GM12891 (cell line): ENCODE measurements at places on chromosomes 16 and 17.

- peak; percentile 94 for DNase-seq
These were observed 1.8 kb downstream of the HSD17B1 start for GRCh38 chr17:42554250-42555121.

DNA sequence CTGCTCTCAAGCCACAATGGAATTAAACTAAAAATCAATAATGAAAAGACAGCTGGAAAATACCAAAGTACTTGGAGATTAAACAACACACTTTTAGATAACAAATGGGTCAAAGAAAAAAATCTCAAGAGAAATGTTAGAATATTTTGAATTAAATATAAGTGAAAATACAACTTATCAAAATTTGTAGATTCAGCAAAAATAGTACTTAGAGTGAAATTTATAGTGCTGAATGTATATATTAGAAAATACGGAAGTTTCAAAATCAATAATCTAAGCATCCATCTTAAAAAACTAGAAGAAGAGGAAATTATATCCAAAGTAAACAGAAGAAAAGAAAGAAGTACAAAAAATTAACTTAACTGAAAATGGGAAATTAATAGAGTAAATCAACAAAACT is 179.2 kb upstream of the CDH11 start:
- DNase-seq: no peak

DNA sequence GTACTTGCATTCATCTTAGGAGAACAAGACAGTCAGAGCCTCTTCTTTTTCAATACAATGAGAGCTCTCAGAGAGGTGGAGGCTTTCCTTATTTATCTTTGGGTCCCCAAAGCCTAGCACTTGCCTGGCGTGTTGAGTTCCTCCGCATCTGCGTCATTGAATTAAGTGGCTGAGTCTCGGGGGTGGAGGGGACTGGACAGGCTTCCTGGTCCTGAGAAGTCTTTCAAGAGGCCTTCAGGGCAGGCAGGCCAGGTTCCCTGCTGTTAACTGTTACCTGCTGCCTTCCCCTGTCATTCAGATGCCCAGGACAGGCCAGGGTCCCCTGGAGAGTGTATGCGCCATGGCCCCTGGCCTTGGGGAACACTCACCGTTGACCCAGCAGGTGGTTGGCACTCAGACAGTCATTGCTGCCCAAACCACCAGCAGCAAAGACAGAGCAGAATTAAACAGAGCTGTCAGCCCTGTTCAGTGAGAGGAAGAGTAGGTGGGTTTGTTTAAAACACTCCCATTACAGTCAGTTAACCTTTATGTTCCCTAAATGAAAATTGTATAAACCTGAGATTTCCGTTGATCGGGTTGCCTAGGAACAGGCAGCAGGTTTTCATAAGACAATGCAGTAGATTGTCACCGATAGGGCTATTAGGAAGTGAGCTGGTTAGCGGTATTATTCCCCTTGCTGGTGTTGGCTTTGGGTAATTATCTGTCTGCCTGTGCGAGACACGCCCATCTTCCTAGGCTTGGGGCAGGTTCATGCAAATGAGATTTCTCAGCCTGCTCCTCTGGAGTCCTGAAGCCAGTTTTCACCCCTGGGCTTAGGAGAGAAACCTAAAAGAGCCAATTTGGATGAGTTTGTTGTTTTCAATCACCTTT is 132.7 kb downstream of the CCDC182 start:
- DNase-seq: peak; percentile 52

- no peak for DNase-seq
These were observed 1.3 kb downstream of the HOXB9 start for GRCh38 chr17:48624544-48625494.

DNA sequence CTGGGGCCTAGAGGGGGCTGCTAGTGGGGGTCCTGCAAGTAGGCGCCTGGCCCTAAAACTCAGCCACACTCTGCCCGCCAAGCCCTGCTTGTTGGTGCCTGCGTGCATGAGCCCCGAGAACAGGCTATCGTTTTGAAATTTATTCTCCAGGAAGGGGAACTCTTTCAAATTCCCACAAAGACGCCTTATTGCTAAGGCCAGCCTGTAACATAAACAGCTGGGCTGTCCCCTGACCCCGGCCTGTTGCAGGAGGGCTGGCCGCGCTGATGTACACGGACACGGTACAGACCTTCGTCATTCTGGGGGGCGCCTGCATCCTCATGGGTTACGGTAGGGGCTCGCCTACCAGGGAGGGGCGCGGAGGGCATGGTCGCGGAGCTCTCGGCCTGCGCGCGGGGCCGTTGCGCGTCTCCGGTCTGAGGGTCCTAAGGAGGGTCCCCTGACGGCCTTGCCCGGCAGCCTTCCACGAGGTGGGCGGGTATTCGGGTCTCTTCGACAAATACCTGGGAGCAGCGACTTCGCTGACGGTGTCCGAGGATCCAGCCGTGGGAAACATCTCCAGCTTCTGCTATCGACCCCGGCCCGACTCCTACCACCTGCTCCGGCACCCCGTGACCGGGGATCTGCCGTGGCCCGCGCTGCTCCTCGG is 4.3 kb downstream of the SLC5A2 start:
- DNase-seq: no peak

DNA sequence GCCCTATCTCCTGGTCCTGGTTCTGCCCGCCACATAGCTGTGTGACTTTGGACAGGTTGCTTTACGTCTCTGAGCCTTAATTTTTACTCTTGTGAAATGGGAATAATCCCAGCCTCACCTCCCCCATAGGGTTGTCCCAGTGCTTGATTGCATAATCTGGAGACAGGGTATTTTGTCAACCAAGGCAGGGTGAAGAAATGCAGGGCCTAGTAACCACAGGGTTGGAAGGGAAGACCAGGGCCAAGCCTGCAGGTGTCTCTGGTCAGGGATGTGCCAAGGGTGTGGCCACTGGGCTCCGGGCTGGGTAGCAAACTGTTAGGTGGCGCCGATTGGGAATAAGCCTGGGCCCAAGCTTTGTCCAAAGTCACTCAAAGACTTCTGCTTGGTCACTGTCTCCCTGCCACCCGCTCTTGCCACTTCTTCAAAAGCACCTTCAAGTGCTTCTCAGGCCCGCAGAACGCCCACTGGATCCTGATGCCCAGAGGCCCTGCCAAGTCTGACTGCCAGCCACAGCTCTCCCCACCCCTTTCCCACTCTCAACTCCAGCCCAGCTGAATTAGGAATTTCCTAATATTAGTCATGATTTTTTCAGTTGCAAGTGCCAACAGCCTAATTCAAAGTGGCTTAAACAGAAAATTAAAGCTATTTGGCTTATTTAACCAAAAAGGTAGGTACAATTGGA is 20.6 kb upstream of the COL1A1 start:
- DNase-seq: no peak

- no peak for DNase-seq
These were observed 196.4 kb downstream of the CCDC182 start for GRCh38 chr17:57548421-57549410.

DNA sequence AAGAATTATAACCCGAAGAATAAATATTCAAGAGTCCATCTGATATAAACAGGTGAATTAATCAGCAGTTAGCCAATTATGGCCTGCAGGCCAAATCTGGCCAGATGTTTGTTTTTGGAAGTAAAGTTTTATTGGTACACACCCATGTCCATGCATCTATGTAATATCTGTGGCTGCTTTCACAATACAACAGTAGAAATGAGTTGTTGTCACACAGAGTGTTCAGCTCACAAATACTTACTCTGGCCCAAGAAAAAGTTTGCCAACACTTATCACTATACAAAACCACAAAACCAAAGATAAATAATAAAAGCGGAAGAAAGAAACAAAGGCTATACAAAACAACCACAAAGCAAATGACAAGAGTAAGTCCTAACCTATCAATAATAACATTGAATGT is 109.4 kb downstream of the CDYL2 start:
- DNase-seq: no peak

GRCh38 chr16:23320693-23321092 is 18.6 kb downstream of the SCNN1B start:
- no peak for DNase-seq

DNA sequence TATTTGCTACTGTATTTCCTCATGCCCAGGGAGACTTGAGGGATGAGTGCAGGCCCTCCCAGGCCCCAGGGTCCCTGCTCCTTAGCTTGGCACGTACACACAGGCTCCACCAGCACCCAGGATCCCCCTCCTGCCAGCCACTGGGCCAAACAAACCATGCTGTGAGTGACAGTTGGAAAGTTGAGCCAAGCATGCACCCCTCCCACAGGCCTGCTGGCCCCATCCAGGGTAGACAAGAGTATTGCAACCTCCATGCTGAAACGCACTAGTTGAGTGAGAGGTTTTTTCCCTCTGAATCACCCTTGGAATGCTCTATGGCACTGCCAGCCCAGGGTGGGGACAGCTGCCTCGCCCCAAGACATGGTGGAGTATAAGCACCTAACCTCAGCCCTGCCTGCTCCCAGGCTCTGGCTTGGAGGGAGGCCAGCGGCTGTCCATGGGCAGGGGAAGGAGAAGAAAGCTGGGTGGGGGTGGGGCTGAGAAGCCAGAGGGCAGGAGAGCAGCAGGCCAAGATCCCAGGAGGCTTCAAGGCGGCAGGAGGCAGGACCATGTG is 49.6 kb downstream of the PITPNM3 start:
- no peak for DNase-seq

DNA sequence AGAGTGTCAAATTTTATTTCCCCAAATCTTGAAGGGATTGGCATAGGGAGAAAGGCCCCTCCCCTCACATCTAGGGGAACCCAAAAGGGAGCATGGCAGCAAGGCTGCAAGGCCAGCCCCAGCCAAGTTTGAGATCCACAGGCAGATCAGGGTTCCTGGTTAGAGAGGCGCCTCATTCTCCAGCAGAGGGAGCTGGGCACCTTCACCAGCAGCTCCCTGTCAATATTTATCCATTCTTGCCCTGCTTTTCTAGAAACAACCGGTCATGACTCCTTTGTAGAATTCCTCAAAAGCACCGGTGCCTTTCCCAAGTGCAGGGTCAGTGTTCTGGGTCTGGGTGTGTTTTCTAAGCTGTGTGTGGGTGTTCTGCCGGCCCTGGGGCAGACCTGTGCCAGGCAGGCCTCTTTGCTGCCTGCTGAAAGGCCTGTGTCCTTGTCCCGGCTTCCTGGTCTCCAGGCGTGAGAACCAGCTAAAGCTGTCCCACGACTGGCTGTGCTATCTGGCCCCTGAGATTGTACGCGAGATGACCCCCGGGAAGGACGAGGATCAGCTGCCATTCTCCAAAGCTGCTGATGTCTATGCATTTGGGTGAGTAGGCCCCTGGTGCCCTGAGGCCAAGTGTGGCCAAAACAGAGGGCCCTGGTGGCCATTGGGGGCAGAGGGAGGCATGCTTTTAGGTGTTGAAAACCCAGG is 21.2 kb upstream of the LGALS9 start:
- DNase-seq: no peak

- DNase-seq: no peak
These were observed 41.2 kb upstream of the RHOT1 start for GRCh38 chr17:32100971-32101631.

- no peak for DNase-seq
These were observed 4.2 kb downstream of the SLC2A4 start for GRCh38 chr17:7285679-7286078.

- DNase-seq: no peak
These were observed 29.3 kb downstream of the TMEM94 start for GRCh38 chr17:75485688-75486087.

DNA sequence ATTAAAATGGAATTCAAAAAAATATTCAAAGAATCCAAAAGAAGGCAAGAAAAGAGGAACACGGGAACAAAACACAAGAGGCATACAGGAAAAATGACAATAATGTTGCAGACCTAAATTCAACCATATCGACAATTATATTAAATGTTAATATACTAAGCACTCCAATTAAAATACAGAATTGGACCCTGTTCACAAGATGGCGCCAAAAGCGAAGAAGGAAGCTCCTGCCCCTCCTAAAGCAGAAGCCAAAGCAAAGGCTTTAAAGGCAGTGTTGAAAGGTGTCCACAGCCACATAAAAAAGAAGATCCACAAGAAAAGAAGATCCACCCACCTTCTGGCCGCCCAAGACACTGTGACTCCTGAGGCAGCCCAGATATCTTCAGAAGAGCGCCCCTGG is 6.3 kb upstream of the XAF1 start:
- DNase-seq: no peak

DNA sequence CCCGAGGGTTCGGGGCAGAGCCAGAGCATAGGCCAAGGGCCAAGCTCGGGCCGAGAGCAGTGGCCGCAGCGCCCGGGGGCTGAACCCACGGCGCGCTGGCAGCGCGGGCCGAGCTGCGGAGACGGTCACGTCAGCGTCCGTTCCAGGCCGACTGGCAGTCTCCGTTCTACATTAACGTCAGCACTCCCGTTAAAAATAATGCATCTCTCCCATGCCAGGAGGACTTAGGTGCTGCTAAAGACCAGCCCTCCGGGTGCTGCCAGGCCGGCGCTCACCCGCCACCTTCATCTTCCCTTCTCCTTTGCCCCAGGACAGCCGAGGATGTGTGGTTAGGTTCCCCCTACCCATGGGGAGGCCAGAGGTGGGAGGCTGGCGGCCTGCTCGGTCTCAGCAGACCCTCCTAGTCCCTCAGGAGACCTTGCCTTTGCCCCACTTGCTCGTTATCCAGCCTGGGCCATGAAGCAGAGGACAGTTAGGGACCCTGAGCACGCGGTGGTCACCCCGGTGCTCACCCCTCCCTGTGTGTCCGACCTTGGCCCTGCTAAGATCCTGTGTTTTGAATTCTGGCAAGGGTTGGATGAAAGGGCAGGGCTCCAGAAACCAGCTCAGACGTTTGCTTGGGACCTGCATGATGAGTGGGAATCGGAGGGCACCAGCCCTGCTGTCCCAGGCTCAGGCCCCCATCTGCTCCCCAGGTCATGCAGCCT is 572 bp downstream of the MPG start:
- DNase-seq: peak; percentile 49

DNA sequence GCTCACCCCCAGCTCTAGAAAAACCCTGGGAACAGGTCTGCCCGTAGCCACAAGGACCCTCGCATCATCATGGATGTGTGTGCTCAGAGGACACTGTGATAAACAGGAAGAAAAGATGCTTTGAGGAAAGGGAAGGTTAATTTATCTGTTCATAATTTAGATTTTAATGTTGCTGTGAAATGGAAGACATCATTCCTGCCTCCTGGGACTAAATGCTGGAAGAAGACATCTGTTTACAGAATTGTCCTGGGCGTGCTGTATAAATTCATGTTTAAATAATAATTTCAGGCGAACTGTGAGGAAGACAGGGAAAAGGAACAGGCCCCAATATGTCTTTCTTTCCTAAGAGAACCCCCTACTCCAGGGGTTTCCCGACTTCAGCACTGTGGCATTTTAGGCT is 112.6 kb downstream of the SHISA6 start:
- DNase-seq: no peak

- DNase-seq: no peak
These were observed 5.6 kb upstream of the SPATA20 start for GRCh38 chr17:50541402-50541715.

DNA sequence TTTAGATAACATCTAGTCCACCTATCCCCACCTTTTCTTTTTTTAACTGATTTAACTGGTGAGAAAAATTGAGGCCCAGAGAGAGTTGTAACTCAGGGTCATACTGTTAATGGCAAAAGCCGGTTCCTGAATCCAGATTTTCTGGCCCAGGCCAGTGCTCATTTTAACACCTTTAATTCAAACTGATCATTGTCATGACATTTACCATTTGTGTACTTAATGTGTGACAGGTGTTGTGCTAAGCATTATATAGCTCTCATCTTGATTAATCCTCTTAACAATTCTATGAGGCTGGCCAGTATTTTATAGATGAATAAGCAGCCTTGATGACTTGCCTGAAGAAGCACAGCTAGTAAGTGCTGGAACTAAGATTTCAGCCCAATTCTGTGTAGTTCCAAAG is 14.4 kb downstream of the RHOT1 start:
- no peak for DNase-seq
